EL (cell line): ENCODE measurements at places on chromosomes 2 and 18.

- DNase-seq: peak; percentile 18
These were observed 20.0 kb downstream of the ACVR1 start for GRCh38 chr2:157856187-157856515.

- no peak for DNase-seq
These were observed 240.5 kb downstream of the AGPS start for GRCh38 chr2:177633111-177633510.

- peak; percentile 84 for DNase-seq
These were observed 127.5 kb upstream of the DAPL1 start for GRCh38 chr2:158667586-158667985.

DNA sequence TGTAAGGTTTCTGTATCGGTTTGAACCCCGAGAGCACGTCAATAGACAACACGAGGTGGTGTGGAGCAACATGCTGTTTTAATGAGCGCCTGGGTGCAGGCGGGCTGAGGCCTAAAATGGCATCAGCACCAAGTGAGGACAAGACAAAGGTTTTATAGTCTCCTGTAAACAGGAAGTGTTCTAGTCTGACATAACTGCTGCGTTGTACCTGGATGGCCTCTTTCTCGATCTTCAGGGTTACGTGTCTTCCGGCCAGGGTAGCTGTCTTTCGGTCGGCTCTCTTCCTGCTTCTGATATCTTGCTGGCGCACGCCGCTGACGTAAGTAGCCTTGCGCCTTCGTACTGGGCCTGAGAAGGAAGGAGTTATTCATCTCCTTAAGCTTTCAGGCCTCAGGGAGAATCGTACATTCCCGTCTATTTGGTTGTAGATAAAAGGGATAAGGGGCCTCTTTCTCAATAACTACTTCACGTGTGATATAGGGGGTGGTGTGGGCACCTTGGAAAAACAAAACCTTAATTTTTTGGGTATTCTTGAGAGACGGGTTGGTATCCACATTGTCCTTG lies 53.5 kb downstream of the KYNU start:
- no peak for DNase-seq

DNA sequence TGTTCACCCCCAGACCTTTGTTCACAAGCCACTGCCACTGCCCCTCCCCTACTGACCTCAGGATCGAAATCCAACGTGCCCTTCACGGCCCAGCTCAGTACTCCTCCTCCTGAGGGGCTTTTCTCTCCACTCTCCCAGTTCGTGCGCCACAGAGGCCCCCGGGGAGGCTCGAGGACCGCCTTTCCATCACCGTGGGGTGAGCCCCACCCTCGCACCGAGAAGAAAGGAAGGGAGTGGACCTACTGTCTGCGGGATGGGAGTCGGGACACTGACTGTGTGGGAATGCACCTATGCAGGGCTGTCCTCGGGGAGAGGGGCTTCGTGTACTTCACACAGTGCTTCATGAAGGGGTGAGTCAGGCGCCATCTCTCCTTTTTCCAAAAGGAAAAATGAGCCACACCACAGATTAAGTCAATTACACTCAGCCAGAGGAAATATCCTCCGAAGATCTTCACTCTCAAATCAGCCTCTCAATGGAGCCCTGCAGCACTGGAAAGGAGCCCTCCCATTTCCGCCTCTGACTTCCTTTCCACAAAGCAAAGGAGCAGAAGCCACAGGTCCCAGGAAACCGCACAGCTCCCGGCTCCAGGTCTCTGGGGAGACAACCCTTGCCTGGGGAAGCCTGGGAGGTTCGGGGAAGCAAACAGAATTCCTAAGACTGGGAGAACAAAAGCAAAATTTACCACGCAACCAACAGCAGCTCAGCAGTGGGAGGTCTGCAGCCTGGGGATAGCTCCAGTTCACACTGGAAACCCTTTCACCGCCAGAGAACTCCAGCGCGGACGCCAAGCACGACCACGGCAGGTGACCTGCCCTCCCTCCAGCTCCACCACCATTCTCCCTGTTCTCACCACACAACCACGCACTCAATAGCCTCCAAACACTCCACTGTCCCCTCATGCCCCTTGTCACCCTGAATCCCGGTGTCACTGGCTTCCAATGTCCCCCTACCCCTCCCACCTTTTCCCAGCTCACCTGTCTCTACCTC lies 21.6 kb downstream of the ADCY3 start:
- DNase-seq: no peak

- DNase-seq: no peak
These were observed 403.0 kb upstream of the TNP1 start for GRCh38 chr2:217262911-217263310.

GRCh38 chr18:49459404-49460171 lies 857 bp downstream of the DYM start:
- DNase-seq: peak; percentile 41

- no peak for DNase-seq
These were observed 130.4 kb downstream of the MEIS1 start for GRCh38 chr2:66565291-66565690.

DNA sequence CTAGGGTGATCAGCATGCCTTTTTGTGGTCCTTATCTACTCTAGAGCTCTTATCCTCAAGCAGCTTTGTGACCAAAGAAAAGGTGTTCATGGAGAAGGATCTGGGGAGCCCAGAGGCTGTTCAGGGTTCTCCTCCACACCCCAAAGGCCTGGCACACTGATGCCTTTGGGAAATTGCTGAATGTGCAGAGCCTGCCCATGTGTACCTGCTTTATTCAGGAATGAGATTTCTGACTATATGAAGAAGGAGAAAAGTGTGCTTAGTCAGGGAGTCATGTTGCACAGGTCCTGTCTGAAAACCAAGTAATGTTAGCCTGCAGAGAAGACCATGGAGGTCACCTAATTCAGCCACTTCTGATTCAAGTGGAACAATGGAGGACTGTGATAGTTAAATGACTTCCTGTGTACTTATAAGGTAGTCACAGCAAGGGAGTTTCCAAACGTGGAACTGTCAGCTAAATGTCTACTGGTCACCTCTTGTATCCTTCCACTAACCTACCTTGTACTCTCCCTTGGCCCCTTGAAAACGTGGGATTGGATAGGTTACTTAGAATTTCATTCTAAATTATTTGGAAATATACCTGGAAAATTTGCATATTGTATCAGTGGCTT lies 81.3 kb downstream of the LIMS1 start:
- no peak for DNase-seq

DNA sequence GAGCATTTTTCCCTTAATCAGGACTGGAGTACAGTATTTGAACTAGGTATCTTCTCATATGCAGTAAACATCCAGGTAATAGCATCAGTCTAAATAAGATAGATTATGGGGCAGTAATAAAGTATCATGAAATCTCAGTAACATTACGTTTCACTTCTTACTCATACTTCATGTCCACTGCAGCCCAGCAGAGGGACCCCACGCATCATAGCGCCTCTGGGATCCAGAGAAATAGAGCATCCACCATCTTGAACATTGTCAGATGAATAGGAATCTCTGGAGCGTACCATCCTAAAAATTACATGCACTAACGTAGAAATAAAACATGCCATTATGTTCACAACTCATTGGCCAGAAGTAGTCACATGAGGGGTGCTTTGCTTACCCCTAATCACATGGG lies 499.0 kb downstream of the CPS1 start:
- DNase-seq: peak; percentile 2

GRCh38 chr18:77395953-77396352 lies 146.3 kb downstream of the GALR1 start:
- no peak for DNase-seq

DNA sequence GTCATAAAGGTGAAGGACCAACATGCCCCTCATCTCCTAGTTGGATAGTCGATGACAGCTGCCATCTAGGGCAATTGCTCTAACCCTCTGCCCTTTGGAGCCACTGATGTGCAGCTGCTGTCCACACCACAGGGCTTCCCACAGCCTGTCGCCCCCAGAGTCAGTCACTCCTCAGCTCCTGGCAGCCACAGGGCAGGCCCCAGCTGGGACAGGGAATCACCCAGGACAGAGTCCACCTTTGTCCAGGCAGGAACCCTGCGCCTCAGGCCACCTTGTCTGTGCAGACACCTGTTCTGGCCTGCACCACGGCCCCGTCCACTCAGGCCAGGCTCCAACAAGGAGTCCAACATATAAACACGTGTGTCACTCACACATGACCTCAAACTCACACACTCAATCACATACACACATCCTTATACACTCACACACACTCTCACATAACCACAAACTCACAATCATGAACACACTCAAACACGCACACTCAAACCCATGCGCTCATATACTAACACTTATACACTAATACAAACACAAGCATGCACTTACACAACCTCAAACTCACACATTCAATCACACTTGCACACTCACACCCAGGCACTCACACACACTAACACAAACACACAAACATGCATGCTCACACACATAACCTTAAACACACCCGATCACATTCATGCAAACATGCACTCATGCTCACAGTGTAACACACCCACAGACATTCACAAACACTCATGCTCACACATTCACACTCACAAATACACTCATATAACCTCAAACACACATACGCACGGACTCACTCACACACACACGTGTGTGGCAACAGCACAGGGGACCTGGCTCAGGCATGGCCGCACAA lies 29.7 kb downstream of the HDAC4 start:
- DNase-seq: no peak

- peak; percentile 91 for DNase-seq
These were observed 190.0 kb upstream of the SESTD1 start for GRCh38 chr2:179454443-179455171.

- peak; percentile 65 for DNase-seq
These were observed 32.7 kb downstream of the LPIN1 start for GRCh38 chr2:11778923-11779757.

DNA sequence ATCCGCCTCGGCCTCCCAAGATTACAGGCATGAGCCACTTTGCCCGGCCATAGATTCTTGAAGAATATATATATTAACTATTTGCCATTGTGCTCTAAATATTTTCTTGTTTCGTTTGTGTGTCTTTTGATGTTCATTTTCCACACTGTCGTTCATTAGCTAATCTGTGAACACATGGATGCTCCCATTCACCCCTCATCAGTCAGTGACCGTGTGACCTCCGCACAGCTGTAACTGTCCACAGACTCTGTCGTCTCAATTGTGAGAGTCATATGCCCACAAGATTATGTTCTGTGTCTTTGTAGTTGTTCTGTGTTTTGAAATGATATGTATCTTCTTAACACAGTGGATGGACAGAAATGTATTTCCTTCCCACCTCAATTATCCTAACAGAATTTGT lies 29.6 kb downstream of the RAMP1 start:
- DNase-seq: no peak

- no peak for DNase-seq
These were observed 14.0 kb upstream of the MAPRE2 start for GRCh38 chr18:35027206-35027605.

- DNase-seq: no peak
These were observed 63.7 kb downstream of the MARCHF4 start for GRCh38 chr2:216308576-216308975.

DNA sequence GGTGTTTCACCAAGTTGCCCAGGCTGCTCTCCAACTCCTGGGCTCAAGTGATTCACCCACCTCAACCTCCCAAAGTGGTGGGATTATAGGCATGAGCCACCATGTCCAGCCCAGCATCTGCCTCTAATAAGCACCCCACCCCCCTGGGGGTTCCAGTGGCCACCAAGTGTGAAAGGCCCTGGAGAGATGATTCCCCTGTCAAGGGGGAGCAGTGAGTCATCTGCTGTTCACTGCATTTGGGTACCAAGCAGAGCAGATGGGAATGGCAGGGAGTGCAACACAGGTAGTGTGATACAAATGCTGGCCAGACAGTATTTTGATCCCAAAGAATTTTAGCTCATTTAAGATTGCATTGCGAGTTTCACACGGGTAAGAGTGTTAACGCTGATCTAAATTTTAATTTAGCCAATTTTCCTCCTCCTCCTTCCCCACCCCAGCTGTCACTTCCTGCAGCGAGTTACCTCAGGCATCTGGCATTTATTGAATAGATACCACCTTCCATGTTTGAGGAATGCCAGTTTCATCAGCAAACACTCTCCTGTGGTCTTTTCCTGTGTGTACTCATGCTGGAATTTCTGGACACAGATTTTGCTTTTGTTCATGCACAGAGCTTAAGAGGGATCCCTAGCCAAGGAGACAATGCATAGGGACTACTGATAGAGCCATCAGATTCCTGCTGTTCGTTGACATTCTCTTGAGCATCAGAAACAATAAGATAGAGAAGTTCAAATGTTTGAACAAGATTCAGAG lies 32.4 kb upstream of the NCK2 start:
- peak; percentile 32 for DNase-seq

DNA sequence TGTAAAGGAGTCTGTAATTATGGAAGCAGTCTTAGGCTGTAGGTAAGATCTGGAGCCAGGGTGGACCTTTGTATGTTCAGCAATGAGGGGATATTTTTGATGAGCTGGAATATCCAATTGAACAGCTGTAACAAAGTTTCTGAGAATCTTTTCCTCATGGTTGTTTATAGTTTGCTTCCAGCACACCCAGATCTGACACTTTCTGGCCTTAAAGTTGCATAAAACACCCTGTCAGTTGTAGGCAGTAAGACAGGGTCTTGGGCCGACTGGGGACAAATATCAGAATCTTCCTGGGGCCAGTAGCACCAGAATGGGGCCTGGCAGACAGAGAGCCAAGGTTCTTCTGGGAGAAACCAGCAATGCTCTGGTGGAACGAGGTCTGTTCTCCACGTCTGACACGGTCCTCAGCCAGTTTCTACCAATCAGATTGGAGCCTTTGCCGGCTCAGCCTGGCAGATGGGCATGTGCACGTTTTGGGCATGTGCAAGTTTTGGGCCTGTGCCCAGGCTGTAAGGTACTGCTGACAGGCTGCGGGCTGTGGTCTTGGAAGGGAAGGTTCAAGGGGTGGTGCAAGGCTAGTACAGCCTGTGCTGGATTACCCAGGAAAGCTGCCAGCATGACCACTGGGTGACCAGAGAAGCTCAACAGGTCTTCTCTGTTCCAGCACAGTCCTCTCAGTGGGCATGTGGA lies 89.8 kb downstream of the PRKCE start:
- no peak for DNase-seq

GRCh38 chr2:174624895-174625430 lies 27.4 kb upstream of the WIPF1 start:
- DNase-seq: no peak

DNA sequence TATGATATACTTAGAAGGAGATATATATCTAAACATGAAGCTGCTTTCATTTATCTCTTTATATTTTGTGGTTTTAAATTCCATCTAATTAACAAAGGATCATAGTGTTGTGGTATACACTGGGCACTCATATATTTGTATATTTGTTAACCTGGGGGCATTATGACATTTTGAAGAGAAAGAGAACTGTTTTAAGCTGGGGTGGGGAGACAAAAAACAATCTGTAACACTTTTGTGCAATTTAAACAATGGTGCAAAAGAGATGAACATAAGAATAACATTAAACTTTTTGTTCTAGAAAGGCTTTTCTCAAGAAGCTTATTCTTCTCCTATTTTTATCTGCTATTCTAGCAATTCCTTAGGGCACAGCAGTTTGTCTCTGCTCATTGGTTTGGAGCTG lies 842.0 kb upstream of the CDH2 start:
- no peak for DNase-seq

DNA sequence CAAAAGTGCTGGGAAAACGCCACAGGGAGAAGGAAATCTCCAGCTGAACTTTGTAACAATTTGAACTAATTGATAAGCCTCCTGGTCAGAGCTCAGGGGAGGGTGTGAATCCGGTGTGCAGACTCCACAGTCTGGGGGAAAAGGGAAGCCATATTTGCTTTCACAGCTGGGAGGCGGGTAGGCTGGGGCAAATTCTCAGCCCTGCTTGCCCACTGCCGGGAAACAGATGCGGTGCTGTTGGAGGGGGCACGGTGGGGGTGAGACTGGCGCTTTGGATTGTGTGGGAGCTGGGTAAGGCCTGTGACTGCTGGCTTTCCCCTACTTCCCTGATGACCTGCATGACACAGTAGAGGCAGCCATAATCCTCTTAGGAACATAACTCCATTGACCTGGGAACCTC lies 134.8 kb downstream of the ADCYAP1 start:
- no peak for DNase-seq
